Thoracic aorta (tissue), 2 donors: ENCODE measurements at places on chromosomes 12 and 14.

DNA sequence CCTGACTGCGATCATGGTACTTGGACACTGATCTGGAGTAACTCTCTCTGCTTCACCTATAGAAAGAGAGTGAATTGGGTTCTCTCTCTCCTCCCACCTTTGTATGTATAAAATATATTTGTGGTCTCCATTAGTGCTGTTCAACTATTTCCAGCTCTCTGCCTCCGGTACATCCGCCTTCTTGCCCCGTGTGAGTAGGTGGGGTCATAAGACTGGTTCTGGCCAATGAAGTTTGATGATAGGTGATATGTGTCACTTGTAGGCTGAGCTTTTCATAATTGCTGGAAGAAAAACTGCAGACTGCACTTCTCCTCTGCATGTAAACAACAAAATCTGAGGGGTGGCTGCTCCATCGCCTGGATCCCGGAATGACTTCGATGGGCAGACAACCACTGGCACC lies 210.4 kb downstream of the EXOC5 start:
- no peak overlapping the region for H3K27ac ChIP-seq
- no peak overlapping the region for H3K4me3 ChIP-seq
- H3K36me3 ChIP-seq: no peaks in the 10 kb centered on the region
- no peaks in the 10 kb centered on the region for H3K4me1 ChIP-seq
- no peak for DNase-seq

- no peaks in the 10 kb centered on the region for H3K4me1 ChIP-seq
- no peaks in the 10 kb centered on the region for H3K36me3 ChIP-seq
- H3K27me3 ChIP-seq: no peaks in the 10 kb centered on the region
- peak; percentile 18 for DNase-seq
- H3K27ac ChIP-seq: peak within 1 kb of the TSS; percentile 2
Observed at GRCh38 chr12:24948757-24949722, at the start of gene BCAT1. Gene BCAT1, minus strand, starts transcription at chr12:24949101. Its CDS starts 169 bp downstream, at chr12:24948932.

DNA sequence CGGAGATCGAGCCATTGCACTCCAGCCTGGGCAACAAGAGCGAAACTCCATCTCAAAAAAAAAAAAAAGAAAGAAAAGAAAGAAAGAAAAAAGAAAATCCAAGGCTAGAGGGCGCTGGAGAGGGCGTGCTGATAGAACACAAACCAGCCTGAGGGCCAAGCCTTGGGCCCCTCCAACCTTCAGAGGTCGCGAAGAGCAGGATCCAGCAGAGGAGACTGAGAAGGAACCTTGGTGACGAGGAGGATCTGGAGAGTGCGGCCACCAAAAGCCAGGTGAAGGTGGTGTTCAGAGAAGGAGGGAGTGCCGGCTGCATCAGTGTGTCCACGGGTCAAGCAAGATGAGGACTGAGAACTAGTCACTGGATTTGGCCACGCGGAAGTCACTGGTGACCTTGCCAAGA lies 4.1 kb upstream of the DYNC1H1 start:
- H3K36me3 ChIP-seq: no peaks in the 10 kb centered on the region
- no peak for DNase-seq
- no peak overlapping the region for H3K4me3 ChIP-seq
- no peak overlapping the region for H3K27ac ChIP-seq
- peaks cover 8% of the 10 kb centered on the region for H3K4me1 ChIP-seq

DNA sequence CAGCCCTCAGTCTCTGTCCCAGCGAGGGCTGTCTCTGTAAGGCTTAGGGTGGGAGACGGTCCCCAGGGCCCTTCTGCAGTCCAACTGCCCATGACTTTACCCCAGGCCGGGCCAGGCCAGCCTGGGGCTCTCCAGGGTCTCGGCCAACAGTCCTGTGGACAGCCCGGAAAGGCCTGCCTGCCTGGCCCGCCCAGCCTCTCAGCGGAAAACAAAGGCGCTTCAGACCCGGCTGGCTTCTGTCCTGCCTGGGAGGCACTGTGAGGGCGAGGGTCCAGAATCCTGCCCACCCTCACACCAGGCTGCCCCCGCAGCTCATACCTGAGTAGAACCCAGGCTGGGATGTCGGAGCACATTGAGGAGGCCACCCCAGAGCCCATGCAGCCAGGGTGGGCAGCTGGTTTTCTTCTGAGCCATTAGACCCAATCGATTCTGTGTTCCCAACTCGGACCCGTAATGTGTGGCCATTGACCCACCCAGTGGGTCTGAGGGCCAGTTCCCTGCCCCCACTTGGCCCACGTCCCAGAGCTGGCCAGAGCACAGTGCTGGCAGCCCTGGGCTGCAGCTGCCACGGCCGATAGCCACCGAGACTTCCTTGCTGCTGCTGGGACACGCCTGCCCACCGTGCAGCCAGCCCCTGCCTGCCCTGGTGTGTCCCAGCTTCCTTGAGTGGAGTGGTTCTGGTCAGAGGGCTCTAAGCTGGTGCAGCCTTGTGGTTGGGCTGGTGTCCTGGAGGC lies 1.6 kb downstream of the CRIP2 start:
- peak overlapping the region; percentile 99 for H3K4me3 ChIP-seq
- H3K36me3 ChIP-seq: peaks cover 6% of the 10 kb centered on the region
- no peaks in the 10 kb centered on the region for H3K27me3 ChIP-seq
- no peak for DNase-seq
- H3K27ac ChIP-seq: peak overlapping the region; percentile 92

DNA sequence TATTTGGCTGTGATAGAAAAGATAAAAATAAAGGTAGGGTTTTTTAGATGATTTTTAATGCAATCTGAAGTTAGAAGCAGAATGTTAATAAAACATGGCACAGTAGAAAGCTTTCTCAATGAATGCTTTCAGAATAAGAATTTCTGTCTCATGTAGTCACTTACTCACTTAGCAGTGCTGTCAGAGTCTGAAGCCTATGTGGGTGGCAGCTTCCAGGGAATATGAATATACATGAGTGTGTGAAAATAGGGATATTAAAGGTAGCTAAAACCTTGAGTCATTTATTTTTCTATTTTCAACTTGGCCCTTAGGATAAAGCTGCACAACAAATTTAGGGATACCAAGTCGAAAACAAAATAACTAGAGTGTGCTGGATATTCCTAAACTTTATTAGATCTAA lies 427.9 kb downstream of the AEBP2 start:
- peak overlapping the region; percentile 81 for H3K27ac ChIP-seq
- H3K27me3 ChIP-seq: no peaks in the 10 kb centered on the region
- no peaks in the 10 kb centered on the region for H3K36me3 ChIP-seq
- peaks cover 43% of the 10 kb centered on the region for H3K4me1 ChIP-seq

GRCh38 chr12:71748081-71748850 lies 6.4 kb upstream of the RAB21 start:
- no peak for DNase-seq
- no peaks in the 10 kb centered on the region for H3K36me3 ChIP-seq
- H3K27ac ChIP-seq: no peak overlapping the region
- H3K4me1 ChIP-seq: no peaks in the 10 kb centered on the region

GRCh38 chr12:95002754-95003153 lies 743 bp downstream of the NDUFA12 start:
- H3K4me1 ChIP-seq: peaks cover 11% of the 10 kb centered on the region
- no peaks in the 10 kb centered on the region for H3K27me3 ChIP-seq
- H3K27ac ChIP-seq: peak overlapping the region; percentile 44
- H3K4me3 ChIP-seq: peak overlapping the region; percentile 78

GRCh38 chr12:42958291-42958674 lies 368.7 kb upstream of the PRICKLE1 start:
- no peak overlapping the region for H3K4me3 ChIP-seq
- no peak overlapping the region for H3K27ac ChIP-seq
- H3K4me1 ChIP-seq: peaks cover 6% of the 10 kb centered on the region
- no peaks in the 10 kb centered on the region for H3K27me3 ChIP-seq
- no peaks in the 10 kb centered on the region for H3K36me3 ChIP-seq
- DNase-seq: no peak

DNA sequence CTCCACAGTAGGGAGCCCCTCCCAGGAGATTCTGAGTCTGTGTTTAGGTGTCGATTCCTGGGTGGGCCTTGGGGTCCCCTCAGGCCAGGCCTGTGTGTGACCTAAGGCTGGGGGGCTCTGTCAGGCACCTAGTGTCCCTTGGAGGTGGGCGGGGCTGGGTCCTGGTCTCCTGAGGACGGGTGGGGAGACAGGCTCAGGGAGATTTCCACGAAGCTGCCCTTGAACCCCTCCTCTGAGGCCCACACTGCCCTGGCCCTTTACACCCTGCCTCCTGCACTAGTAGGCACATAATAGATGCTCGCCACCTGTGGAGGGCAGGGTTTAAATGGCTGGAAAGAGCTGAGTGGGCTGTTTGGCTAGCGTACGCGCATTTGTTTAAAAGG lies 32.9 kb downstream of the MEG3 start:
- H3K27ac ChIP-seq: no peak overlapping the region
- no peak overlapping the region for H3K4me3 ChIP-seq
- no peak for DNase-seq
- no peaks in the 10 kb centered on the region for H3K27me3 ChIP-seq
- no peaks in the 10 kb centered on the region for H3K4me1 ChIP-seq
- no peaks in the 10 kb centered on the region for H3K36me3 ChIP-seq

GRCh38 chr14:90274808-90275457 lies 18.6 kb downstream of the PSMC1 start:
- DNase-seq: no peak
- H3K4me3 ChIP-seq: no peak overlapping the region
- peaks cover 34% of the 10 kb centered on the region for H3K36me3 ChIP-seq
- no peaks in the 10 kb centered on the region for H3K27me3 ChIP-seq

GRCh38 chr12:90055071-90055470 lies 346.4 kb upstream of the ATP2B1 start:
- H3K36me3 ChIP-seq: no peaks in the 10 kb centered on the region
- no peak for DNase-seq
- H3K4me1 ChIP-seq: no peaks in the 10 kb centered on the region
- H3K4me3 ChIP-seq: no peak overlapping the region
- H3K27me3 ChIP-seq: no peaks in the 10 kb centered on the region

- no peak overlapping the region for H3K27ac ChIP-seq
- H3K27me3 ChIP-seq: no peaks in the 10 kb centered on the region
- H3K4me3 ChIP-seq: no peak overlapping the region
- no peaks in the 10 kb centered on the region for H3K4me1 ChIP-seq
- H3K36me3 ChIP-seq: no peaks in the 10 kb centered on the region
- DNase-seq: no peak
Observed at GRCh38 chr12:25135531-25136154, 59.3 kb downstream of the DNAI7 start.

GRCh38 chr12:132404951-132405741 lies 75.8 kb upstream of the GALNT9 start:
- DNase-seq: no peak
- H3K4me3 ChIP-seq: no peak overlapping the region
- no peaks in the 10 kb centered on the region for H3K4me1 ChIP-seq
- no peaks in the 10 kb centered on the region for H3K27me3 ChIP-seq

- H3K4me1 ChIP-seq: peaks cover 33% of the 10 kb centered on the region
- no peak overlapping the region for H3K4me3 ChIP-seq
- no peaks in the 10 kb centered on the region for H3K27me3 ChIP-seq
- H3K27ac ChIP-seq: peak overlapping the region; percentile 84
Observed at GRCh38 chr12:2165021-2165420, 112.2 kb downstream of the CACNA1C start.

DNA sequence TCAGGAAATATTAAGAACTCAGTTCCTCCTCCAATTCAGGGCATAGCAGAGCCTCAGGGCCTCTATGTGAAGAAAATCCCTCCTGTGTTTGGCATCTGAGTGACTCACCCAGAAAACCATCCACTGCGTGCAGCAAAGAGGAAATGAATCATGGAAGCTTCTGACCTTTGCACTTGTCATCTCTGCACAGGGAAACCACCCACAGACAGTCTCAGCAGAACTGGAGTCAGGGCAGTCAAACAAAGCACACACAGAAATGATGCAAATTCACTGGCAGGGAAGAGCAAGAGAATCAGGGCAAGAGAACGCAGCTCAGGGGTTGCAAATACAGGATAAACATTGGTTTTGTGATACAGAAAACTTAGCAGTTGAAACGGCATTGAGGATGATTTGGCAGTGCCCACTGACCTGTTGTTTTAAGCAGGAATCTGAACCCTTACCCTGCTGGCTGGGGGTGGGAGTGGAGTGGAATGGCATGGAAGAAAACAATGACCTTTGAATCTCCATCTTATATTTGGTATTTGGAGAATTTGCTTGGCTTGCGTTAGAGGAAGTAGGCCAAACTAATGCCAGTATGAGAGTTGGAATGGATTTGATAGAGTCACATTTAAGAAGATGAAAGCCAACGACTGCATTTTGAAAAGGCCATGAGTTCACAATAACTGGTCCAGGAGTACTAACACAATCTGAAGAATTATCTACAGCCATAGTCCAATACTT lies 53.5 kb downstream of the PHLDA1 start:
- H3K4me3 ChIP-seq: no peak overlapping the region
- H3K27me3 ChIP-seq: no peaks in the 10 kb centered on the region
- DNase-seq: peak; percentile 54

DNA sequence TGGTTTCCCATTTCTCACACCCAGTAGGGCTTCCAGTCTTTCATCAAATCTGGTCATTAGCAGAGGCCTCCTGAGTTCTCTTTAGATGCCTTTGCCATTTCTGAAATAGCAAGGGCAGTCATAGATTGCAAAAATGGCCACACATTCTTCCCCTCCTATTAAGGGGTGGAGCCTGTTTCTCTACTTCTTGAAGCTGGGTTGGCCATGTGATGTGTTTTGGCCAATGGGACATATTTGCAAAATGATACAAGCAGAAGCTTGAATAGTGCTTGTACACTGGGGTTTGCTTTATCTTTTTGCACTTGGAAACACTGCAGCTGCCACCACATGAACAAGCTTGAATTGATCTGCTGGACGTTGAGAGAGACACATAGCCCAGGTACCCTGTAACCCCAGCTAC lies 109.3 kb downstream of the VRK1 start:
- DNase-seq: no peak
- no peaks in the 10 kb centered on the region for H3K36me3 ChIP-seq
- no peaks in the 10 kb centered on the region for H3K4me1 ChIP-seq
- no peak overlapping the region for H3K4me3 ChIP-seq
- H3K27me3 ChIP-seq: no peaks in the 10 kb centered on the region

GRCh38 chr14:93332397-93332852 lies 411 bp downstream of the BTBD7 start:
- H3K4me1 ChIP-seq: no peaks in the 10 kb centered on the region
- no peak for DNase-seq
- peak overlapping the region; percentile 77 for H3K4me3 ChIP-seq
- no peaks in the 10 kb centered on the region for H3K36me3 ChIP-seq

DNA sequence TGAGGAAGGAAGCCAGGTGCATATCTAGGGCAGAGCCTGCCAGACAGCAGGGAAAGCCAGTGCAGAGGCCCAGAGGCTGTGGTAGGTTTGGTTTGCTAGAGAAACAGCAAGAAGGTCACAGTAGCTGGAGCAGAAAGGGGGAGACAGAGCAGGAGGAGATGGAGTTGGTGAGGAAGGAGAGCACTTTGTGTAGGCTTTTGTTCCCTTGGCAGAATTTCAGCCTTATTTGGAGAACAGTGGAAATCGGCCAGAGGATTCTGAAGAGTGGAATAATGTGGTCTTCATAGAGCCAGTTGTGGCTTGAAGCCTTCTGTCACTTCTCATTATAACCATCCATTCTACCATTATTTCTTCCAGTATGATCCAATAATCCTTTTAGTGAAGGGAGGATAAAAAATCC lies 212.9 kb upstream of the FAR2 start:
- no peaks in the 10 kb centered on the region for H3K4me1 ChIP-seq
- no peak overlapping the region for H3K27ac ChIP-seq
- H3K4me3 ChIP-seq: no peak overlapping the region
